Activated CD8-positive, alpha-beta memory T cell treated with anti-CD3 and anti-CD28 coated beads for 4 hours (primary cell): ENCODE measurements at places on chromosomes 5 and 9.

- DNase-seq: no peak
Measured at GRCh38 chr5:1133510-1134201, 21.8 kb upstream of the SLC12A7 start.

GRCh38 chr9:34463901-34464232 is 5.3 kb downstream of the DNAI1 start:
- DNase-seq: no peak

DNA sequence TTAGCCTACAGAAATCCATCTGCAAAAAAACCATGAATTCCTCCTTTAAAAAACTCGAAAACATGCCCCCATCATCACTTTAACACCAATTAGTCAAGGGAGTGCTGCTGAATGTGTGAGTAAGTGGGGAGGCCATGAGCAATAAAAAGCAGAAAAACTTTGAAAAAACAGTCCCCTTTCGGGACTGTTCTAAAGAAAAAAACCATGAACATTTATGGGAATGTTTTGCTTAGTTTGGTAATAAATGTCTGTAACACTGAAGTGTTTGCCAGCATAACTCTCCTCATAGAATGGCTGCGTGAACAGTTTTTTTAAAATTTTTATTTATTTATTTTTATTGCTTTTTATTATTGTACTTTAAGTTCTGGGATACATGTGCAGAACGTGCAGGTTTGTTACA is 99.4 kb upstream of the TARS1 start:
- DNase-seq: no peak

- no peak for DNase-seq
Measured at GRCh38 chr9:37787059-37787458, 2.2 kb upstream of the EXOSC3 start.

- DNase-seq: no peak
Measured at GRCh38 chr5:1515311-1515920, 8.3 kb downstream of the LPCAT1 start.

DNA sequence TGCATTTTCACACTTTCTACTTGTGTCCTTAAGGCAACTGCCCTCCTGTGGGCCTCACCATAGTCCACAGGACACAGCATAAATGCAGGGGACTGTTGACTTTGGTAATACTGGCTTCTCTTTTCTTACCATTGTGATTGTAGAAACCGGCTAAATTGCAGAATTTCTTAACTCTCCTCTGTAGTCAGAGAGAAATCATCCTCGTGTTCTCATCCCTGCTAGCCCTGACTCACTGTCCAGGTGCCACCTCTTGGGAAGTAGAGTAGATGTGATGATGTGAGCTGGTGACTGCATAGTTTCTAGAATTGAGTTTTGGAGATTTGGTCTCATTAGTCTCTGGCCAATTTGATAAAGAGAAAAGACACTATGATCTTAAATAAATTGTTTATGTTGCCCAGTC is 5.5 kb downstream of the PHF24 start:
- no peak for DNase-seq

DNA sequence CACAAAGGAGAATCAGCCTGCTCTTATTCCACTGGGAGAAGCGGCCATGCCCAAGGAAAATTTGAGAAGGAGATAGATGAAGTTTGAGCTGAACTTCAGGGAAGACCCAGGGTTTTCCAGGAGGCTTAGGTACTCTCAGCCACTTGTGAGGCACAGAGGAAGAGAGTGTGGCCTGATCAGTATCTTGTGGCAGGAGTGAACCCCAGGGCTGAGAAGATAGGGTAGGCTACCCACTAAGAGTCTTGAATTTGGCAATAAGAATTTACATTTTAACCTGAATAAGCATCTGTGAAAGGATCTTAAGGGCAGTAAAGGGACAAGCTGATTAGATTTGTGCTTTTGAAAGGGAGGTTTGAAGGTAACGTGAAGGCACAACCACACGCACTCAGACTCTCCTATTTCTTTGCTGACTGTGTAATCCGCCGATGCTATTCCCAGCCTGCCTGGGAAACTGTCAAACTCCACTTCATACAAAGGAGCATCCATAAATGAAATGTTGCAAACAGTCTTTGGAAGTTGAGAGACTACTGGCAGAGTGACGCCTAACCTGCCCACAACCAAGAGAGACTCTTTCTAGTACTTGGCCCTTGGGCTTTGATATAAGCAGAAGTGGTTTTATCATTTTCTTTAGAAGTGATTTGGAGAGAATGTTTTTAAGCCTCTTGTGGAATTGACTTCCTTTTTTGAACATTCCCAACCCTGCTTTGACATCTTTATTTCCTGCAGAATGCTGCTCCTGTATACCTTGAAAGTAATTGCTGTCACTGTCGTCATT is 108.2 kb upstream of the VCAN start:
- DNase-seq: no peak

DNA sequence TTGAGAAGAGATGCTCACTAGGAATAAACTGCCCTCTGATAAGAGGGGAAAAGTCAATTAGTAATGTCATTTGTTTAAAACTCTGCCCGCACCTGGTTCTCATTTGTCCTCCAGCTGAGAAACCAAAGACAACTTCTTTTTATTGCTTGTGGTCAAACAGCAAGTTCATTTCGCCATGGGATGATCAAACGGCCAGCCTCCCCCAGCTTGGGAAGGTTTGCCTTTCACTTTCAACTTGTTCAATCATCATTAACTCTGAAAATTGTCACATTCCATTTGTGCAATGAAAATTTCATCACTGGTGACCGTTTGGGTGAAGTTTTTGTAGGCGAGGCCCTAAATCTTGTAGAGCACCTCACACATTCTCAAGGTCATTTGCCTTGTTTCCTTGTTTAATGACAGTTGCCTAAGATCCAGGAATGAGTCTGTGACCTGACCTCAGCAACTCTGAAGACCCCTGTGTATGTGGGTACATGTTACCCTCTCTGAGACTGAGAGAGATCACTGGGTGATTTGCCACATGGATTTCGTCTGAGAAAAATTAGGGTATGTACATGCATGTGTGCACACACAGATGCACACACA is 117.7 kb downstream of the MARCHF3 start:
- no peak for DNase-seq

DNA sequence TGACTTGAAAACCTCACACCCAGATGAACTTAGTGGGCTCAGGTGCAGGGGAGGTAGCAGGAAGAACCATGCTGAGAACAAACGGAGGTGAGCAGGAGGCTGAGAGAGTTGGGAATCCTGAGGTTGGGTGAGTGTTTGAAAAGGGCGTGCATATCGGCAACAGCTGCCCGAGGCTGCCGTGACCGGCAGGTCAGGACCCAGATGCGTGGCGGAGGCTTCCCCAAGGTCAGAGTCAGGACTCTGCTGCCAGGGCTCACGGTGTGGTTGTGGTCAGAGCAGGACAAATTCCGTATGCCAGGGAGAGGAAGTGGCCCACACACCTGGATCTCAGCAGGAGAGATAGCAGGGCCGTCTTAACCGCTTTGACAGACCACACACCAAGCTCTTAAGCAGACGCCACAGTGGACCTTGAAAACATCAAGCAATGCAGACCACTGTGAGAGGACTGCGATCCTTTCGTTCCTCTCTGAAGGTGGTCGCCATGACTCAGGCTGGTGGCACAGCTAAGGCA is 43.1 kb downstream of the ADAMTS16 start:
- no peak for DNase-seq

- no peak for DNase-seq
Measured at GRCh38 chr5:176825957-176826356, 15.6 kb downstream of the UNC5A start.

- peak; percentile 31 for DNase-seq
Measured at GRCh38 chr9:133532937-133533668, 1.4 kb upstream of the ADAMTSL2 start.

DNA sequence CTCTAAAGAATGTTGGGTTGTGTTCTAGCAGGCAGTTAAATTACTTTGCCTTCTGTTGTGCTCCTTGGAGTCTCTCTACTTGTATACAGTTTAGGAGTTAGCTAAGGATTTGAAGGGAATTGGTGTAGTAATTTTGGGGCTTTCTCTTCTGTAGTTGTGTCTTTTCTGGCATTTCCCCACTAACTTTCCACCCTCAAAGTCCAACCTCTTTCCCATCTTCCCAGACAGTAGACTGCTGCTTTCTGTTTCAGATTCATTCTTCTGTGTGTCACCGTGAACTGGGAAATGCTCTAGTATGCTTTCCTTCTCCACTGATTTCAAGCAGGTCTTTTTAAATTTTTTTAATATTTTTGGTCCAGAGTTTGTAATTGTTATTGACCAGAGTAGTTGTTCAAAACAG is 4.5 kb upstream of the ANGPTL2 start:
- DNase-seq: no peak

- DNase-seq: no peak
Measured at GRCh38 chr9:89657295-89657694, 52.5 kb downstream of the GADD45G start.

- peak; percentile 56 for DNase-seq
Measured at GRCh38 chr5:132496631-132497487, 6.3 kb upstream of the IRF1 start.
